Heart right ventricle (tissue), 16 donors: ENCODE measurements at places on chromosomes 6 and 20.

GRCh38 chr6:107822176-107823046, 1.7 kb downstream of the SCML4 start:
- H3K36me3 ChIP-seq = no peaks in the 10 kb centered on the region
- H3K4me1 ChIP-seq = peaks cover 20% of the 10 kb centered on the region
- no peak overlapping the region for H3K4me3 ChIP-seq
- peak overlapping the region; percentile 82 for H3K27ac ChIP-seq
- no peak for DNase-seq

- no peaks in the 10 kb centered on the region for H3K27me3 ChIP-seq
- no peak overlapping the region for H3K4me3 ChIP-seq
- DNase-seq = no peak
- H3K27ac ChIP-seq = no peak overlapping the region
Observed at GRCh38 chr6:143429970-143430369, 20.5 kb downstream of the ADAT2 start.

GRCh38 chr6:148436466-148436865, 93.8 kb downstream of the SASH1 start:
- H3K36me3 ChIP-seq = peaks cover 6% of the 10 kb centered on the region
- DNase-seq = no peak
- no peaks in the 10 kb centered on the region for H3K27me3 ChIP-seq
- no peak overlapping the region for H3K4me3 ChIP-seq

GRCh38 chr6:105844275-105844883, 241.8 kb upstream of the PRDM1 start:
- peaks cover 8% of the 10 kb centered on the region for H3K4me1 ChIP-seq
- peak; percentile 54 for DNase-seq
- no peaks in the 10 kb centered on the region for H3K27me3 ChIP-seq
- no peak overlapping the region for H3K4me3 ChIP-seq
- no peaks in the 10 kb centered on the region for H3K36me3 ChIP-seq

DNA sequence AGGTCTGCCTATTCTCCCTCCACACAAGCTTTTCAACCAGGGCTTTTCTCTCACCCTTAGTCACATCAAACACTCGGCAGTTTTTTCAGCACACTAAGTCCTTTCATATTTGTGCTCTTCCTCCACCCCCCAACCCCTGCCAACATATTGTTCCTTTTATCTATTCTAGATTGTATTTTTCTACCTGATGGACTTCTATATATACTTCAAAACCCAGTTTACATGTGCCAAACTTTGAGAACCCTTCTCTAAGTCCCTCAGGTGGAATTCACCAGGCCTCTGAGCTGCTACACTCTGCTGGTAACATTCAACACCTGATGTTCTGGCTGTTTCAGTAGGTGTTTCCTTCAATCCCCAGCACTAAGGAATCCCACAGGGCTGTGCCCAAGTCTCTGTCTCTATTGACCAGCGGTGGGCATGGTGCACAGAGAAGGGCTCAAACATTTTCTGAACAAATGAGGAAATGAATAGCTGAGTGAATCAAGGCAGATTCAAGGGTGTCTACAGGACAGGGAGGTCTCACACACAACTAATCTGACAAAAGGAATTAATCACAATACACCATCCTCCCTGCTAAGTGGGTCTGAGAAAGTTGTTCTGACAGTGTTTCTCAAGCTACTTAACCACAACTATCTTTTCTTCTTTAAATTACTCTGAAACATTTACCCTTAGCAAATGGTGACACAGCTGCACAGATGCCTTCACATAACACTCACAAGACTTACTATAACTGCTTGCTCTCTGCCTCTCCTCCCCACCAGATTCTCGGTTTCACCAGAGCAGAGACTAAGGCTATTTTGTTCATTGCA, 166.5 kb downstream of the TSHZ2 start:
- peaks cover 14% of the 10 kb centered on the region for H3K4me1 ChIP-seq
- DNase-seq = no peak
- no peaks in the 10 kb centered on the region for H3K36me3 ChIP-seq
- no peak overlapping the region for H3K27ac ChIP-seq

- no peak overlapping the region for H3K4me3 ChIP-seq
- no peaks in the 10 kb centered on the region for H3K36me3 ChIP-seq
- H3K4me1 ChIP-seq = no peaks in the 10 kb centered on the region
- no peaks in the 10 kb centered on the region for H3K27me3 ChIP-seq
- H3K27ac ChIP-seq = no peak overlapping the region
- no peak for DNase-seq
Observed at GRCh38 chr6:84606860-84607259, 157.5 kb downstream of the TBX18 start.

GRCh38 chr6:170179616-170180324, 111.1 kb downstream of the DLL1 start:
- H3K27me3 ChIP-seq = no peaks in the 10 kb centered on the region
- DNase-seq = no peak
- H3K4me1 ChIP-seq = peaks cover 15% of the 10 kb centered on the region
- H3K27ac ChIP-seq = no peak overlapping the region
- no peaks in the 10 kb centered on the region for H3K36me3 ChIP-seq

DNA sequence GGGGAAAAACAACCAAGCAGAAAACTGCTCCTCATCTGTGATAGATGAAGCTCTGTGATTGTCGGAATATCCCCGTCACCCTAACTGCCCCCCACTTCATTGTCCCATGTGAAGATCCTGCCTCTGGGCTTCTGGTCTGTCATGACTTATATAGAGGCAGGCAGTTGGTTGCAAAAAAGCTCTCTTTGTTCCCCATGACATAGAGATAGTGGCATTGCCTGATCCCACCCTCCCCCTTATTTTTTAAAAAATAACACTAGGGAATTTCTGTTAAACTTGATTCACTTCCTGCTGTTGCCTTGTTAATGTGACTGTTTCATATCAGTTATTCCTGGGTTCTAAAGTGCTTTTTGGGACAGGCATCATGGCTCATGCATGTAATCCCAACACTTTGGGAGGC, 203.1 kb downstream of the JARID2 start:
- H3K27ac ChIP-seq = no peak overlapping the region
- peaks cover 63% of the 10 kb centered on the region for H3K4me1 ChIP-seq
- H3K36me3 ChIP-seq = no peaks in the 10 kb centered on the region
- H3K27me3 ChIP-seq = no peaks in the 10 kb centered on the region

- no peak overlapping the region for H3K27ac ChIP-seq
- no peaks in the 10 kb centered on the region for H3K36me3 ChIP-seq
- H3K4me3 ChIP-seq = no peak overlapping the region
- no peaks in the 10 kb centered on the region for H3K27me3 ChIP-seq
- H3K4me1 ChIP-seq = no peaks in the 10 kb centered on the region
Observed at GRCh38 chr6:45822873-45823272, 192.8 kb downstream of the CLIC5 start.

GRCh38 chr6:43909474-43910148, 139.6 kb downstream of the VEGFA start:
- H3K36me3 ChIP-seq = no peaks in the 10 kb centered on the region
- peaks cover 11% of the 10 kb centered on the region for H3K4me1 ChIP-seq
- H3K27me3 ChIP-seq = peaks cover 6% of the 10 kb centered on the region
- H3K4me3 ChIP-seq = no peak overlapping the region
- peak; percentile 30 for DNase-seq
- H3K27ac ChIP-seq = peak overlapping the region; percentile 57

DNA sequence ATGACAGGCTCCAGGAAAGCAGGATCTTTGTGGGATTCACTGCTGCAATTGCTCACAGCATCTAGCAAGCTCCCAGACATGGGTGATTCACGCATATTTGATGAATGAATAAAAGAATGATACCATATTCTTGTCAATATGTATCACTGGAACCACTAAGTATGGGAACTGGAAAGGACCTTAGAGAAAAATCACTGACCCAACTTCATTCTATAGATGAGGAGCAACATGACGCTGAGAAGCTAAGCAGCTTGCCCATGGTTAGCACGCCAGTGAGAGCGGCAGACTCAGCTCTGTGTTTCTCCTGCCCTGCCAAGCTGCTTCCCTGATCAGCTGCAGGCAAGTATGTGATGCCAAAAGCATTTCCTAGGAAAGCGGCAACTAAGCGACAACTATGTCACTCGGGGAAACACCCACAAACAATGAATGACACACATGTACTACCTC, 66.8 kb downstream of the PPP1R3G start:
- no peaks in the 10 kb centered on the region for H3K4me1 ChIP-seq
- H3K27ac ChIP-seq = no peak overlapping the region
- no peaks in the 10 kb centered on the region for H3K36me3 ChIP-seq
- no peak overlapping the region for H3K4me3 ChIP-seq
- H3K27me3 ChIP-seq = no peaks in the 10 kb centered on the region
- no peak for DNase-seq

GRCh38 chr6:82216549-82216948, 31.0 kb downstream of the IBTK start:
- H3K4me1 ChIP-seq = no peaks in the 10 kb centered on the region
- H3K27ac ChIP-seq = no peak overlapping the region
- no peaks in the 10 kb centered on the region for H3K27me3 ChIP-seq
- H3K36me3 ChIP-seq = no peaks in the 10 kb centered on the region
- no peak overlapping the region for H3K4me3 ChIP-seq

GRCh38 chr6:135994857-135995544, 143.5 kb downstream of the PDE7B start:
- no peaks in the 10 kb centered on the region for H3K27me3 ChIP-seq
- H3K27ac ChIP-seq = no peak overlapping the region
- no peaks in the 10 kb centered on the region for H3K36me3 ChIP-seq
- no peaks in the 10 kb centered on the region for H3K4me1 ChIP-seq

GRCh38 chr6:89596056-89596455, 42.5 kb downstream of the LYRM2 start:
- H3K36me3 ChIP-seq = no peaks in the 10 kb centered on the region
- peaks cover 15% of the 10 kb centered on the region for H3K4me1 ChIP-seq
- no peaks in the 10 kb centered on the region for H3K27me3 ChIP-seq
- H3K27ac ChIP-seq = no peak overlapping the region
- no peak overlapping the region for H3K4me3 ChIP-seq

DNA sequence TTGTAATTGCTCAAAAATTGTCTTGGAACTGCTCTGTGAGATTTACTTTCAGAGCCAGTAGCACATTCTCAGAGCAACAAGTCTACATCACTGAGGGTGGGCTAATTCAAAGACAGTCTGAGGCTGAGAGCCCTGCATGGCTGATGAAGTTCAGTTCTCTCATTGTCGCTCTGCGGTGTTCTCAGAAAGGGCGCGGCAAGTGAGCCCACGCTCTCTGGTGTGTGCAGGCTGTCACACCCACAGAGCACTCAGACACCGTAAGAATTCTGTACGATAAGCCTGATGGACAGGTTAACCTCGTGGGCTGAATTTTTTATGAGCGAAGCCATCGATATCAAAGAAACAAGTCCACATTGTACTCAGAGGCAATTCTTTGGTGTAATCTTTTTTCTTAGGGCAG, 557.8 kb downstream of the HACE1 start:
- DNase-seq = no peak
- no peak overlapping the region for H3K4me3 ChIP-seq
- no peaks in the 10 kb centered on the region for H3K4me1 ChIP-seq
- H3K27me3 ChIP-seq = no peaks in the 10 kb centered on the region
- no peaks in the 10 kb centered on the region for H3K36me3 ChIP-seq
- H3K27ac ChIP-seq = no peak overlapping the region

DNA sequence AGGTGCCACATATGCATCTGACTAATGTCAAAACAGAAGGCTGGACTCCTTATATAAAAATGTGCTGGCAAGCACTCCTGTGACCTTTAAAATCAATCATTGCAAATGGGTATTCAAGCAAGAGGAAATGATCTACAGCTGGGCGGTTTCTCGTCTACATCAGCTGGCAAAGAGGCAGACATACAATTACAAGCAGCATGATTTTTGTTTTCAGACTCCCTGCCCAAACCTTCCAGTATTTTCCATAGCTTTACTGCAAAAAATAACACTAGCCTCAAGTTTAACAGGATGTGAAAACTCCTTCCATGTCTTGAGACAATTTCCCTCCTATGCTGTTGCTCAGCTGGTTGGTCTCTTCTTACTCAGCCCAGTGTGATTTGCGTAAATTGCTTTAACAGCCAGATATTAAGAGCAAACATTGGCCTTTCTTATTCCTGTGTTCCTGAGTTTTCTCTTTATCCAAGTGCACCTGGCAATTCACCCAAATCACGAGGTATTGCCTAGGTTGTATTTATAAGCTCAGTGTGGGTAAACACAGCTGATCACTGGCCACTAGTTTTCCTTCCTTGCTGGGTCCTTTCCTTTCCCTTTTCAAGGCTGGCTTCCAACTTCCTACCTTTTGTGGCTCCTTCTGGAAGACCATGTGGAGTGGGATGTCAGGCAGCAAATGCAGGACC, 130.4 kb downstream of the MOXD1 start:
- H3K36me3 ChIP-seq = no peaks in the 10 kb centered on the region
- H3K27me3 ChIP-seq = no peaks in the 10 kb centered on the region
- H3K27ac ChIP-seq = no peak overlapping the region
- no peak overlapping the region for H3K4me3 ChIP-seq
- DNase-seq = no peak

- peaks cover 85% of the 10 kb centered on the region for H3K36me3 ChIP-seq
- no peak for DNase-seq
- H3K4me3 ChIP-seq = no peak overlapping the region
Observed at GRCh38 chr20:49233226-49233625, 14.0 kb downstream of the DDX27 start.

- no peak overlapping the region for H3K27ac ChIP-seq
- no peaks in the 10 kb centered on the region for H3K36me3 ChIP-seq
- H3K4me3 ChIP-seq = no peak overlapping the region
- no peak for DNase-seq
- H3K4me1 ChIP-seq = no peaks in the 10 kb centered on the region
- peaks cover 12% of the 10 kb centered on the region for H3K27me3 ChIP-seq
Observed at GRCh38 chr20:51861726-51862466, 59.6 kb upstream of the SALL4 start.

GRCh38 chr6:41739041-41739440, 3.6 kb upstream of the TFEB start:
- no peak overlapping the region for H3K27ac ChIP-seq
- H3K36me3 ChIP-seq = no peaks in the 10 kb centered on the region
- peaks cover 6% of the 10 kb centered on the region for H3K4me1 ChIP-seq
- DNase-seq = no peak
- H3K4me3 ChIP-seq = no peak overlapping the region
- no peaks in the 10 kb centered on the region for H3K27me3 ChIP-seq

DNA sequence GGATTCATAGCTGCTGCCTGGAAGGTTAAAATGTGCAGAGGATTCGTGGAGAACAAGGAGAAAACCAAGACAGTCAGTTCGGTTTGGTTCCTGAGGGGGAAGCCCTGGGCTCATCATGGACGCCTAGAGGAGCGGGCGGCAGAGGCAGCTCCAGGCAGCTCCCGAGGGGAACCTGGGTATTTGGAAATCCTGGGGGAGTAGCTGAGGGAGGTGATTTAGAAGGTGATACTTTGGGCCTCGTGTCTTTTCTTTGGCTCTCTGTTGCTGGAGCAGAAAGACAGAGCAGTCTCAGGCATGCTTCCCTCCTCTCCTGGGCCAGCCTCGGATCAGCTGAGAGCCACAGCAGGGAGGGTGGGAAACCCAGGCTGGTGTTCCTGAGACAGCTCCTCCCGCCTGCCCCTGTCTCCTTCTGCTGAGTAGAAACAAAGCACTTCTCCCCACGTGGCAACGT, 139.5 kb downstream of the DLL1 start:
- peak overlapping the region; percentile 88 for H3K27ac ChIP-seq
- peaks cover 30% of the 10 kb centered on the region for H3K4me1 ChIP-seq
- H3K27me3 ChIP-seq = no peaks in the 10 kb centered on the region
- H3K4me3 ChIP-seq = no peak overlapping the region
- H3K36me3 ChIP-seq = no peaks in the 10 kb centered on the region

- no peak overlapping the region for H3K27ac ChIP-seq
- H3K4me3 ChIP-seq = no peak overlapping the region
- DNase-seq = no peak
- no peaks in the 10 kb centered on the region for H3K27me3 ChIP-seq
Observed at GRCh38 chr6:125989631-125990030, 3.3 kb downstream of the TRMT11 start.

- no peaks in the 10 kb centered on the region for H3K27me3 ChIP-seq
- no peaks in the 10 kb centered on the region for H3K4me1 ChIP-seq
- H3K36me3 ChIP-seq = no peaks in the 10 kb centered on the region
- H3K4me3 ChIP-seq = no peak overlapping the region
- no peak overlapping the region for H3K27ac ChIP-seq
Observed at GRCh38 chr20:53032046-53032445, 59.9 kb downstream of the TSHZ2 start.
